CD8-positive, alpha-beta memory T cell (primary cell): ENCODE measurements at places on chromosomes 2 and 18. TPM values are rescaled to one million over a fixed set of nuclear protein-coding genes. Genes with fewer than 3 reads are reported as not detected.

The MAP2 gene
- not detected for total RNA-seq

GRCh38 chr2:207807516-207807915 lies 37.8 kb upstream of the FZD5 start:
- DNase-seq = no peak

GRCh38 chr2:55995211-55995610 lies 71.6 kb upstream of the EFEMP1 start:
- DNase-seq = no peak

DNA sequence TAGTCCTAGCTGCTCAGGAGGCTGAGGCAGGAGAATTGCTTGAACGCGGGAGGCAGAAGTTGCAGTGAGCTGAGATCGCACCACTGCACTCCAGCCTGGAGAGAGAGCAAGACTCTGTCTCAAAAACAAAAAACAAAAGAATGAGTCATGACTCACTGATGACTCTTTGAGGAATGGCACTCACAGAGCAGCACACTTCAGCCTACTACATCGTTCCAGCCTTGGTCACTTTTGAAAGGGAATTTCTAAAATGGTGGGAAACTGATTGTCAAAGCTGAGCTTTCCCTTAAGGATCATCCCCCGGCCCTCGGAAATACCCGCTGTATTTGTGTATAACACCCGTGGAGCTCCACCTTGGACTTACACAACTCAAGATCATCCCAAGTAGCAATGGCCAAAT lies 217.3 kb upstream of the HS6ST1 start:
- DNase-seq = no peak

The PJVK gene
- 1.5 TPM for total RNA-seq

The KIAA2012 gene
- not detected for total RNA-seq

- DNase-seq = no peak
Measured at GRCh38 chr2:222745836-222746559, 74.5 kb downstream of the MOGAT1 start.

- DNase-seq = no peak
Measured at GRCh38 chr2:64978514-64979268, 10.5 kb upstream of the SLC1A4 start.

- DNase-seq = no peak
Measured at GRCh38 chr2:74952575-74952974, 5.9 kb upstream of the POLE4 start.

DNA sequence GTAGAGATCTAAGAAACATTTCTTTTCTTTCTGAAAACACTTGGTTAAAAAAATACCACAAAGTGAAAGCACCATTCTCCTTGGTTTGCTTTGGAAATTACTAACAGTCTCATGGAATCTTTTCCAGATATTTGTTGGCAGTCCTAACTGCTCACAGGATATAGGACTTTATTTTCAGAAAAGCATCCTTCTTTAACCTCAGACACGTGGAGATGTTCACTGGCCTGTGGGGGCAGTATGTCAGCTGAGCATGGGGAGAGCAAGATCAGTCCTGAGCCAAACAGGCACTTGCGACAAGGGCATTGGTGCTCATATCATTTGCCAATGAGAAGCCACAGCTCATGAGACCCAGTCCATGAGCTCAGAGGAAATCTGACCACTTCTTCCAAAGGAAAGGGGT lies 371.9 kb downstream of the NBAS start:
- no peak for DNase-seq

DNA sequence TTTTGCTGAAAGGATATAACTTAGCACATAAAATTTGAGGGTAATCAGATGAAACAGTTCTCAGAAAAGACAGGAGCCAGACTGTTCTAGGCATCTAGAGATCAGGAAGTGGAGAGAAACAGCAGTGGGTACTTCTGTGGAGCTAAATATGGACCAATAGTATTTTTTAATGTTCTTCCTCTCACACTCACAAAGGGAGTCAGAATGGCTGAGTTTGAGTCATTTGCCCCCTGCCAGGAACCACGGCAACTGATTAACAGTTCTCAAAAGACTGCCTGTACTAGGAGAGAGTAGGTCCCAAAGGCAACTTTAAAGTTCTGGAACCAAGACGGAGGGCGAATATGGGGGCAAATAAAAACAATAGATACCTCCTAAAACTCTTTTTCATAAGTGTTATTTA lies 107.5 kb downstream of the GULP1 start:
- no peak for DNase-seq

The DAW1 gene
- not detected for total RNA-seq

DNA sequence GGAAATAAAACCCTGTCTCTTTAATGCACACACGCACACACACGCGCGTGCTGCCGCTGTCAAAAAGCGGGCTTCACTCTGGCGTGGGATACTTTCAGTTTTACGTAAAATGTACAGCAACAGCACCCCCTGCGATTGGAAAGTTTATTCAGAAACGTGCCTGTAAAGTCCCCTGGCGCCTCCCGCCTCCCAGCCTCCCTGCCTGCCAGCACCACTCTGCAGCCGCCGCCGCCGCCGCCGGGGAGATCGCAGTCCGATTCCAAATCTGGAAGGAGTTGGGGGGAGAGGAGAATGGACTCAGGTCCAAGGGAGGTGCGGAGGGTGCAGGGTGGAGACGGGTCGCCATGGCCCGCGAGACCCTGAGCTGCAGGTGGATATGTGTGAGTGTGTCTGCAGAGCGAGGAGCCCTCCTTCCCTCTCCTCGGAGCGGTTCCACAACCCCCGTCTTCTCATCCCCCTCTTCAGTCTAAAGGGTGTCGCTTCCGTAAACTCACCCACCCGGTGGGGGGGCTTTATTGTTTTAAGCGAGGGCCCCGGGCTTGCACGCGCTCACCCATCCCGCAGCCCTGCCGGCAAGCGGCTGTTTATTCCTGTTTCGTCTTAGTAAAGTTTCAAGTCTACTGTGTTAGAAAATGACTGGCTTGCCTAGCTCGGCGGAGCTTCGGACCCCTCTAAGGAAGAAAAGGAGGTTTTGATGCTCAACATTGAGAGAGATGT lies 1.8 kb upstream of the BCL11A start:
- DNase-seq = peak; percentile 72

GRCh38 chr2:211823886-211824479 lies 714.6 kb downstream of the ERBB4 start:
- no peak for DNase-seq
